ENCODE measurements at places on chromosomes 11 and 22. TPM values are rescaled to one million over a fixed set of nuclear protein-coding genes. Genes with fewer than 3 reads are reported as not detected.
A peak's percentile ranks its signal among the peaks of the same experiment; 100 is the strongest.

- DNase-seq: peak; percentile 57
- no peak overlapping the region for H3K27ac ChIP-seq
- H3K27me3 ChIP-seq: no peaks in the 10 kb centered on the region
- H3K36me3 ChIP-seq: peaks cover 16% of the 10 kb centered on the region
- peaks cover 7% of the 10 kb centered on the region for H3K4me1 ChIP-seq
- H3K4me3 ChIP-seq: no peak overlapping the region
Observed at GRCh38 chr11:6618117-6619003, 862 bp downstream of the TPP1 start.

DNA sequence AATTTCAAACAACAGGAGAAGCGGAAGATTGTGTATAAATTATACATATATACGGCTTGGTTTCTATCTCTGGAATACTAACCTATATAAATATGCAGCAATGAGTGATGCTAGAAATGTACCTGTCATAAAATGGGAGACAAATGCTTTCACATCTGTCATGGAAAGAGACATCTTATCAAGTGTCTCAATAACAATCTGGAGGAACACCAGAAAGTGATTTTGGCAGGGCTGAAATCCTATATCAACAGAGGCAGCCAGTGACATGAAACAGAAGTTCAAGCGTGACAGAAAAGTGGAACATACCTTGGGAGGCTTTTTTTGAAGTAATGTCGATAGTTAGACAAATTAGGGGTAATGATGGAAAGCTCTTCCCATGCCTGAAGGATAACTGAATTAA, 834.6 kb downstream of the JRKL start:
- no peak for DNase-seq
- H3K36me3 ChIP-seq: no peaks in the 10 kb centered on the region
- H3K27me3 ChIP-seq: no peaks in the 10 kb centered on the region
- no peak overlapping the region for H3K4me3 ChIP-seq
- no peak overlapping the region for H3K27ac ChIP-seq

DNA sequence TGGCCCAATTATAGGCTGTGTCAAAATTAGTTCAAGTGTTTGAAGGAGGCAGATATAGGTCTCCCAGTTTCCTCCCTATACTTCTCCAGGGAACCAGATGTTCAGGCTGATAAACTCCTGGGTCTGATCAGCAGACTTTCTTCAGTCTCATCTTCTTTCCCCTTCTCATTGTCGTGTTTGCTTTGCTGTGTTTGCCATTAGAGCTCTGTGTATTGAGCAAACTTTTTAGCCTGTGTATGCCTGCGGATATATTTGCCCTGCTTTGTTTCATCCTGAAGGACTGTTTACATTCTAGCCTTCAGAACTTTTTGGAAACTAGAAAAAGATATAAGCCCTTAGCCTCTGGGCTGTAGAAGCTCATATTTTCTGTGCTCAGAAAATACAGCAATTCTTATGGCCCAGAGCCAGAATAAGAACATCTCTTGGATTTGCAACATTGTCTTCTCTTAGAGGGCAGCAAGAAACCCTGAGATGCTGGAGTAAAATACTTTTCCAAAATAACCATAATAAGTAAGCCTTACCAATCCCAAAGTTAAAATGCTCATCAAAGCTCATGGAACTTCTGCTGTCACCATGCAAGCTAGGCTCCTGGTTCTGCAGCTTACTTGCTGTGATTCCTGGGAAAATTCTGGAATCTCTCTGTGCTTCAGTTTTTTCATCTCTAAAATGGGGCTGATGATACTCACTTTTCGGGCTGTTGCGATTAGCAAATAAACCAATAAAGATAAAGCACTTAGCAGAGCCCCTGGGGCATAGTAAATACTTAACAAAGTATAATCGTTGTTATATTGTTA, 34.1 kb upstream of the ME3 start:
- H3K4me1 ChIP-seq: no peaks in the 10 kb centered on the region
- H3K4me3 ChIP-seq: no peak overlapping the region
- DNase-seq: no peak
- H3K36me3 ChIP-seq: no peaks in the 10 kb centered on the region
- peaks cover 2% of the 10 kb centered on the region for H3K27me3 ChIP-seq

DNA sequence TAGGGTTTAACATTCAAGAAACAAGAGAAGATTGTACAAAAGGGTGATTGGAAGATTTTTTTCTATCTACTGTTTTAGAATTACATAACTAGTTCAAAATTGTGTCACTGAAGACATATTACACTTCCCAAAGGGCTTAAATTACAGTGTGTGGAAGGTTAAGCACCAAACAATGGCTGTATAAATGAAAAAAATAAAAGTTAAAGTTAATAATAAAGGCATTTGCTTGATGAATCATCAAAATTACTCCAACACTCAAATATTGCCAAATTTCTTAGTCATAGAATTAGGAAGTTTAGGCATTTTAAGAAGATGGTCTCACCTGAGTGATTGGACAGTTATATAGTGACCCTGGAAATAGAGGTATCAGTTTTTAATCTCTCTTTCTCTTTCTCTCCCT, 227.6 kb upstream of the CARD18 start:
- H3K4me3 ChIP-seq: no peak overlapping the region
- H3K27me3 ChIP-seq: peaks cover 2% of the 10 kb centered on the region
- no peaks in the 10 kb centered on the region for H3K4me1 ChIP-seq
- no peak for DNase-seq
- no peaks in the 10 kb centered on the region for H3K36me3 ChIP-seq

DNA sequence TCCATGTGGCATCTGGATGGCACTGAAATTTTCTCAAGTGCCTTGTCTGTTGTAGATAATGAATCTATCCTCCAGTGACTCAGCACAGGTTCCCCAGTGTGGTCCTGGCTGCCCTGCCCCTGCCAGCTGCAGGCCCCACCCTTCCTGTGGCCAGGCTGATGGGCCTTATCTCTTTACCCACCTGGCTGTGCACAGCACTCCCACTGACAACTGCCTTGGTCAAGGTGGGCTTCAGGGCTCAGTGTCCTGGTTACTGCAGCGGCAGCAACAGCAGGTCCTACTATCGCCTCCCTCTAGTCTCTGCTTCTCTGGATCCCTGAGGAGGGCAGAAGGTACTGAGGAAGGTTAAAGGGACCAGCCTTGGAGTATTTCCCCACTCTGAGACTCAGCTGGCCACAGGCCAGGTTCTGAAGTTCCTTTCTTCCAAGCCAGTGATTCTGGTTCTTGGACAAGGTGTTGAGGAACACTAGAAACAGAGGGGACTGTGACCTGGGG, 3.1 kb downstream of the HMBS start:
- no peaks in the 10 kb centered on the region for H3K27me3 ChIP-seq
- no peak overlapping the region for H3K4me3 ChIP-seq
- peaks cover 20% of the 10 kb centered on the region for H3K36me3 ChIP-seq
- H3K27ac ChIP-seq: peak overlapping the region; percentile 71
- no peak for DNase-seq

DNA sequence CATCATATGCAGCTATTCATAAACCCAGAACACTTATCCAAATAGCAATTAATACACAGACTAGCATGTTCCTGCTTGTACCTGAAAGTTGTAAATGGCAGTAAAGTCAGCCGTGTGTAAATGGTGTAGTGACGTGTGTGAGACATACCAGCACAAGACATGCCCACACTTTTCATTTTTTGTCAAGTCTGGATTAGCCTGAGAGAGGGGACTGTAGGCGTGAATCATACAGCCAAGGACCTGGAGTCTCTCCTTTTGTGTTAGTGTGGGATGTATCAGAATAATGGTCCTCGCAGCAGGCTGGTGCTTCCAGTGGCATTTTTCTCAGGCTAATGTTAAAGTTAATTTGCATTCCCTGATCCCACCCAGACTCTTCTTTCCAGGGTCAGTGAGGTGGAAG, 116.8 kb upstream of the BMAL1 start:
- no peak overlapping the region for H3K4me3 ChIP-seq
- H3K4me1 ChIP-seq: no peaks in the 10 kb centered on the region
- H3K36me3 ChIP-seq: no peaks in the 10 kb centered on the region
- peaks cover 10% of the 10 kb centered on the region for H3K27me3 ChIP-seq
- no peak for DNase-seq
- H3K27ac ChIP-seq: no peak overlapping the region

- H3K27me3 ChIP-seq: no peaks in the 10 kb centered on the region
- H3K4me3 ChIP-seq: no peak overlapping the region
- H3K4me1 ChIP-seq: no peaks in the 10 kb centered on the region
- no peak for DNase-seq
- no peak overlapping the region for H3K27ac ChIP-seq
Observed at GRCh38 chr22:20881231-20881630, 22.4 kb downstream of the SNAP29 start.

DNA sequence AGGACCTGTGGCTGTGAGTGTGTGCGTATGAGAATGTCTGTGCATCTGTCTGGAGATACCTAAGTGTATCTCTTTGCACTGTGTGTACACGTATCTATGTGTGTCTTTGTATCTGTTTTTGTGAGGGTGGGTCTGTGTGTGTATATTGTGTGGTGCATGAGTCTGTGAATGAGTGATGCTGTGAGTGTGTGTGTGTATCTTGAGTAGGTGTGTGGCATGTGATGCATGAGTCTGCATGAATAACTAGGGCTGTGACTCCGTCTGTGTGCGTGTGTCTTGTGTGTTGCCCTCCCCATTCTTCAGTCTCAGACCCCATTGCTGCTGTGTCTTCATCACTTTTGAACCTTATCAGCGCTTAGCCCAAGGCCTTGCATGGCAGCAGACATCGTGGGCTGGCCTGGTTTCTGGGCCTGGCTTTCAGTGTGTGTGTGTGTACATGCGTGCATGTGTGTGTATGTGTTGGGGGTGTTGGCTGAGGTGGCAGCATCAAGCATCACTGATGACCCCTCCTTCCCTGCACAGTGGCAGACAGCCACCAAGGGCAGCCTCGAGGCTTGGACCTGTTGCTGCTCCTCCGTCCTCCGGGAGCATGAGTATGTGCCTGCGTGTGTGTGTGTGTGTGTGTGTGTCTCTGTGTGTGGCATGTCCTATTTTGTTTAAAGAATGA, 1.4 kb downstream of the SGSM1 start:
- no peak for DNase-seq
- no peaks in the 10 kb centered on the region for H3K36me3 ChIP-seq

GRCh38 chr22:23197836-23198235, 17.5 kb downstream of the BCR start:
- H3K4me3 ChIP-seq: no peak overlapping the region
- peaks cover 11% of the 10 kb centered on the region for H3K4me1 ChIP-seq
- H3K36me3 ChIP-seq: peaks cover 3% of the 10 kb centered on the region
- H3K27me3 ChIP-seq: no peaks in the 10 kb centered on the region
- no peak overlapping the region for H3K27ac ChIP-seq
- no peak for DNase-seq

RTN4RL2 gene
- not detected for total RNA-seq

DNAJB7 gene
- total RNA-seq: not detected

PRDM11 gene
- total RNA-seq: 1.7 TPM

CD248 gene
- total RNA-seq: 2.5 TPM
